Right renal pelvis (tissue), 4 donors: ENCODE measurements at places on chromosomes 6 and 20. TPM values are rescaled to one million over a fixed set of nuclear protein-coding genes. Genes with fewer than 3 reads are reported as not detected.

PTGIS gene
- polyA plus RNA-seq, result 28.1 TPM

PROCR gene
- 13.0 TPM for polyA plus RNA-seq

RNF144B gene
- 18.6 TPM for polyA plus RNA-seq

DEFB132 gene
- polyA plus RNA-seq, result not detected

CNR1 gene
- polyA plus RNA-seq, result 0.93 TPM

PAK5 gene
- polyA plus RNA-seq, result 0.51 TPM

EYA2 gene
- polyA plus RNA-seq, result 0.76 TPM

HLA-DRB1 gene
- polyA plus RNA-seq, result 64.3 TPM

VARS2 gene
- polyA plus RNA-seq, result 47.1 TPM
